ENCODE measurements at places on chromosomes 13 and 19.

DNA sequence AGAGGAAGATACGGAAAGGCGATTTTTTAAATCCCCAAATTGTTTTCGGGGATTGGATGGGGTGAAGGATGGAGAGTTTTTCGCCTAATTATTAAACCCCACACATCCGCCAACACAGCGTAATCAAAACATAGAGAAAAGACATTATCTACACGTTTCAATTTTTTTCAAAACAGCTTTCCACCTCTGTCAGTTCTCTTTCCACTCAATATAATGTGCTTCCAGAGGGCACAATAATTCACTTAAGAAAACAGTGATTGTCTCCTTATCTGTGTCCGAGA is 435 bp upstream of the OBI1 start:
- DNase-seq = no peak

GRCh38 chr13:99642006-99642405 is 140.7 kb downstream of the TM9SF2 start:
- DNase-seq = no peak

DNA sequence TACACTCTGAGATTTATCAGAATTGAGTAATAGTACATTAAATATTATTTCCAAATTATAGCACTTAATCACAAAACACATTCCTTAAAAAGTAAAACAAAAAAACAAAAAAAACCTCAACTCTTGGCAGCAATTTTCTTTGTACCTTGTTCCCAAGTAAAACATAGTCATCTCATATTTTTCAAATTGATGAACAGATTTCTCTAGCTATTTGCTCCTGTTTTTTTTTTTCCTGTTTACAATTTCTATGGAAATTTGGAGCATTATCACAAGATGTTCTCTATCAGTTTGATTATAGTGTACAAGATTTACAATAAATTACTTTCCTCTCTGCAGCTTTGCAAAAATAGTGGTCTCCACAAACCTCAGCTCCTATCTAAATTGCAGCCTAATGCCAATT is 25.0 kb downstream of the RFC3 start:
- DNase-seq = no peak

GRCh38 chr13:110343241-110343865 is 36.3 kb downstream of the COL4A2 start:
- peak; percentile 8 for DNase-seq

GRCh38 chr13:93559718-93560117 is 333.1 kb downstream of the GPC6 start:
- peak; percentile 73 for DNase-seq

GRCh38 chr13:78709028-78709427 is 50.1 kb upstream of the OBI1 start:
- peak; percentile 9 for DNase-seq

DNA sequence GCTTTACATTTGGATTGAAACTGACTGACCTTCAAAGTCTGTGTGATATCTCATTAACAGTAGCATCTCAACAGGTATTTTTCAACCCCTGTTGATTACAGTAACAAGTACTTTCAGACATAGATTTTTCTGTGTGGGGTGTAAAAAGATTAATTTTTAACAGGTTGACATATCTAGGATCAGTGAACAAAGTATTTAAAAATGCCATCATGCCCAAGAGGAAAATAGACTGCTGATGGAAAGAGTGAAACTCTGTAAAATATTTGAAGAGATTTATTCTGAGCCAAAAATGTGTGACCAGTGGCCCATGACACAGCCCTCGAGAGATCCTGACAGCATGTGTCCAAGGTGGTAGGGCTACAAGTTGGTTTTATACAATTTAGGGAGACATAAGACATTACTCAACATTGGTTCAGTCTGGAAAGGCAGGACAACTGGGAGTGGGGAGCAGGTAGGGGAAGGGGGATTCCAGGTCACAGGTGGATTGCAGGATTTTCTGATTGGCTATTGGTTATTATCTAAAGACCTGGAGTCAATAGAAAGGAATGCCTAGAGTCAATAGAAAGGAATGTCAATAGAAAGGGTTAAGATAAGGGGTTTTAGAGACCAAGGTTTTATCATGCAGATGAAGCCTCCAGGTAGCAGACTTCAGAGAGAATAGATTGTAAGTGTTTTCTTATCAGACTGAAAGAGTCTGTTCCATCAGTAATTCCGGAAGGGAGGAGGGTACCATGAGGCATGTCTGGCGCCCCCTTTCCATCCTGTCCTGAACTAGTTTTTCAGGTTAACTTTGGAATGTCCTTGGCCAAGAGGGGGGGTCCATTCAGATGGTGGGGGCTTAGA is 29.1 kb downstream of the TNFRSF19 start:
- DNase-seq = no peak

DNA sequence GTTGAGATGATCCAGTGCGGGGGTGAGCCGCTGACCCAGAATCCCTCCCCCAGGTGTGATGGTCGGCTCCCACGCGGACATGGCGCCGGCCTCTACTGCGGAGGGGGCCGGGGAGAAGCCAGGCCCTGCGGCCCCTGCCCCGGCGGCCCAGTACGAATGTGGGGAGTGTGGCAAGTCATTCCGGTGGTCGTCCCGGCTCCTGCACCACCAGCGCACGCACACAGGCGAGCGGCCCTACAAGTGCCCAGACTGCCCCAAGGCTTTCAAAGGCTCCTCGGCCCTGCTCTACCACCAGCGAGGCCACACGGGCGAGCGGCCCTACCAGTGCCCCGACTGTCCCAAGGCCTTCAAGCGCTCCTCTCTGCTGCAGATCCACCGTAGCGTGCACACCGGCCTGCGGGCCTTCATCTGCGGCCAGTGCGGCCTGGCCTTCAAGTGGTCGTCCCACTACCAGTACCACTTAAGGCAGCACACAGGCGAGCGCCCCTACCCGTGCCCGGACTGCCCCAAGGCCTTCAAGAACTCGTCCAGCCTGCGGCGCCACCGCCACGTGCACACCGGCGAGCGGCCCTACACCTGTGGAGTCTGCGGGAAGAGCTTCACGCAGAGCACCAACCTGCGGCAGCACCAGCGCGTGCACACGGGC is 3.7 kb upstream of the NAT14 start:
- no peak for DNase-seq

DNA sequence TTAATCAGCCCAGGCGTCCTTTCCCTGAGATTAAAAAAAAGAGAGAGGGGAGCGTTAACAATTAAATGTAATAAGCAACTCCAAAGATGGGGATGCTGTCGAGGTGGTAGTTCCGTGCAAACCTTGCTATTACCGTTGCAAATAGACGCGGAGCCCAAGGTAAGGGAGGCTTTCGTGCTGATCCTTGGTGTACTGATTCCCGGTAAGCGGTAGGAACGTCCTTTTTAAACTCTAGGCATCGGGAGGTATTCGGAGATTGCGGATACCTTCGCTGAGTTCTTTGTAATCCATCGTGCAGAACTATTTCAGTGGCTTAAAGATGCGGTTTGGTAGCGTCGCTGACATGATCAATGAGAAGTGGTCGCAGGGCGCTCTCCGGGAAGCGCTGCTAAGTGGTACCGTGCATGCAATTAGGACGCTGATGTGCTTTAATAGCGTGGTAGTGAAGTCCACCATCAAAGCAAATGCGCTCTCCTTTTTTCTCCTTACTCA is 3.1 kb downstream of the SLITRK5 start:
- DNase-seq = peak; percentile 71

DNA sequence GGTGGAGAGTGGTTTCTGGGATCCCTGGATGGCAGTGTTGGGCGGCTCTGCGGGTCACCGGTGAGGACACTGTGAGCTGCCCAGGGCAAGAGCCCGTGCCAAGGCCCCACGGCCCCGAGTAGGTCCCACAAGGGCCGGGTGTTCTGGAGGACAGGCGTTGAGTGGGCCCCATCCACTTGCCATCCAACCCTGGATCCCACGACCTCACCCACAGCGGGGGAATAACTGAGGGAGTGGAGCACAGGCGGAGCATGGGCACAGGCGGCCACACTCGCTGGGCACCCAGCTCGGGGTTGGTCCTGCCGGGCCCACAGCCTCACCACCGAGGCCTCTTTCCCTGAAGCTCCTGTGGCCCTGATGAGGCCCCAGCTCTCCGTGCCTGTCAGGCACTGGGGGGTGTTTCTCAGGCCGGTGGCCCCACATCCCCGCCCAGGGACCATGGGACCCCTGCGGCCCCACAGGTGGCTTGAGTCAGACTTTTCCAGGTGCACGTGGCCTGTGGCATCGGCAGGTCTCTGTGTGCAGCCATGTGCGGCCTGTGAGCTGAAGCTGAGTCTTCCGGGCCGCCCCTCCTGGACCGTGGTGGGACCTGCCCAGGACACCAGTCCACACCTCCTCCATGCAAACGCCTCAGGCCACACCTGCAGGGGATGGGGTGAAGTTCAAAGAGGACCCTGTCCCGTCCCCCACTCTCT is 16.6 kb downstream of the TMEM255B start:
- peak; percentile 37 for DNase-seq

DNA sequence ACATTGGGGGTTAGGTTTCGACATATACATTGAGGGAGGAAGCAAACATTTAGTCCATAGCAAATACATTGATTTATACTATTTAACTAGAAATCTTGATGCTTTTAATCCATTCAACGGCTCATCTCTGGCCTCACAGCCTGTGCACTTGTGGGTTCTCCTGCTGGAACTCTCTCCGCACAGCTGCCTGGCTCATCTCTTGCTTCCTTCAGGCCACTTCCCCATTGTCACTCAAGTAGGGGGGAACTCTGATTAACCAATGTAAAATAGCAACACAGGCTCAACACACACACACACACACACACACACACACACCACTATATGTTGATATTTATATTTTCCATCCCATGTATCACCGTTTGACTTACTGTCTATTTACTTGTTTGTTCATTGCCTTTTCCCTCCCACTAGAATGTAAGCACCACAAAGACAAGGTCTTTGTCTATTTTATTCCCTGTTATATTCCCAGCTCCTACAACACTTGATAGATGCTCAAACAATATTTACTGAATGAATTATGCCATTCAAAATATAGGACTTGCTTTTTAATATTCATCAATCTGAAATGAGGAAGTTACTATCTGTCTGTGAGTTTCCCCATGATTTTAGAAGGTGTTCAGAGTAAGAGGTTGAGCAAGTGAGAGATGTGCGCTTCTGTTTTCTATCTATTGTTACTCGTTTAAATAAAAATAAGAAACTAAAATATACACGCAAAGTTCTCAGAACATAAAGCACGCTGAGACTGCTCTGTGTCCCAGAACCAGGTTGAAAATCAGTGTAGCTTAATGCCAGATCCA is 29.8 kb upstream of the PABPC3 start:
- DNase-seq = no peak

GRCh38 chr19:13978351-13979243 is 26.3 kb downstream of the DCAF15 start:
- no peak for DNase-seq

GRCh38 chr13:30409886-30410704 is 12.2 kb upstream of the UBE2L5 start:
- peak; percentile 90 for DNase-seq

DNA sequence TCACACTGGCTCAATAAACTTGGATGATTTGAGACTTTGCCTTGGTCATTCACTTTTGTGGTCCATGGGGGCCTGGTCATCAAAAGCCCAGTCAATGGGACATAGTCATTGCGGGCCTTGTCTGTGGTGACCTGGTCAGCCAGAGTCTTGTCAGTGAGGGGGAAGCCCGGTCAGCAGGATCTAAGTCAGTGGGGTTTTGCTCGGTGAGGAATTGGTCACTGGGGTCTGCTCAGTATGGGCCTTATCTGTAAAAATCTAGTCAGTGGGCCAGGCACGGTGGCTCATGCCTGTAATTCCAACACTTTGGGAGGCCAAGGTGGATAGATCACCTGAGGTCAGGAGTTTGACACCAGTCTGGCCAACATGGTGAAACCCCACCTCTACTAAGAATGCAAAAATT is 63.7 kb upstream of the TPM4 start:
- peak; percentile 3 for DNase-seq
